Mesenchymal stem cell (in vitro differentiated cells and primary cell): ENCODE measurements at places on chromosomes 5 and 9.

- DNase-seq: no peak
These were observed 38.0 kb downstream of the CERT1 start for GRCh38 chr5:75473463-75473862.

DNA sequence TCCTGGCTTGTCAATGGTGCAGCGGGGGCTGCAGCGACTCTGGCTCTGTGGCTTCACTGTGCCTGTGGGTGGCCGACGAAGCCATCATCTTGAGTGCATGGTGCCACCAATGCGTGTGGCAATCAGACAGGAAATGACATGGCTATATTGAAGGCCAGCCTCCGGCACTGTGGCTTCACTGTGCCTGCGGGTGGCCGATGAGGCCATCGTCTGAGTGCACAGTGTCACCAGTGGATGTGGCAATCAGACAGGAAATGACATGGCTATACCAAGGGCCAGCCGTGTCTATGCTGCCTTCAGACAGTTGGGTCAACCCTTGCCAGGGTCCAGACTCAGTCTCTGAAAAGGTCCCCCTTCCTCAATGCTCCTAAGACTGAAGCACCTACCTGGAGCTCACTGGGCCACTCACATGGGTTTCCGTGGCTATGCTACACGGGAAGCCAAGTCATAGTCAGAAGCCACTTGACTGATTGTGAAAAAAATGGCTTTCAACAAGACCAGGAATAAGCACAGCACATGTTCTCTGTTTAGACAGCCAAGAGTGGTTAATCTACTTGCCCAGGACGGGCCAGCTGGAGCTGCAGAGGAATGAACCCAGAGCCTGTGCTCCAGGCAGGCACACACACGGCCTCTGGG lies 67.5 kb upstream of the S1PR3 start:
- DNase-seq: no peak

DNA sequence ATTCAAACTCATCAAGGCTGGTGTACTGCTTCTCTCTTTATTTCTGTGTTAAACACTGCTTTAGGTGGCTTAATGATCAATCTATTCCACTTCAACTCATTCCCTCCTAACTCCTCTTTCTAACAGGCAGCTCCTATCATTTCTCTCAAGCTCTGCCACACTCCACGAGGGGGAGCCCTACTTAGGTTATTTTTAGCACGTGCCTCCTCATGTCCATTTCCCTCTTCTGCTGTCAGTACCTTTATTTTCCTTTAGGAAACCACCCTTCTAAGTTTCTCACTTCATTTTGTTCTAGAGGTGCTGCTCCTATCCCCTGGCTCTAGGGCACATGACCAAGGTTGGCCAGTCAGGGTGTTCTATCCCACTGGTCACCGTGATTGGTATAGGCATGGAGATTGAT lies 6.7 kb upstream of the BRINP1 start:
- DNase-seq: peak; percentile 1

DNA sequence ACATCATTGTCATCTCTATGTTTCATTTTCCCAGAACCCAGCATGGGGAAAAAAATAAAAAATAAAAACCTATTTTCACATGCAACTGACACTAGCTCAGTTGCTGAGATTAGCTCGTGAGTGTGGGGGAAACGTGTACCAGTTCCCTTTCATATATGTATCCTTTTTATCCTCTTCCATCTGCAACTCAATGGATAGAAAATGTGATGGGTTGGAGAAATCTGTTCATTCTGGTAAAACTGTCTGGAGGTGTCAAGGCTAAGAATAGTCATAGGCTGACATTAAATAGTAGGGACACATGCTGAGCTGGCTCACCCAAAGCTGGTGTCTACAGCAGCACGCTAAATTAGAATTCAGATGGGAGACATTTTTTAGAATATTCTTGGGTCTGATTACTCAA lies 519.3 kb downstream of the ELAVL2 start:
- no peak for DNase-seq

- DNase-seq: no peak
These were observed 201.5 kb upstream of the S1PR3 start for GRCh38 chr9:88789785-88790184.

DNA sequence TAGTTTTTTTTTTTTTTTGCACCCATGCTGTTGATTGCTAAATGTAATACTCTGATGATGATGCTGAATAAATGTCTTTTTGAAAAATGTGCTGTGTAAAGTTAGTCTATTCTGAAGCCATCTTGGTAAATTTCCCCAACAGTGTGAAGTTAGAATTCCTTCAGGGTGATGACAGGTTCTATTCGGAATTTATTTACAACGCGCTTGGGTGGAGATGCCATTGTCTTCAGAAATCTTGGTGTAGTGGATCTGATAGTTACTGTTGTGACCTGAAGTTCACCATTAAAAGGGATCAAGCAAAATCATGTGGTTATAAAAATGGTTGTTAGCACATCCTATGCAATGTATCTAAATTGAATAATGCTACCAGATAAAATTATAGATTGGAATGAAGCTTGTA lies 36.3 kb upstream of the DMRT1 start:
- DNase-seq: no peak

DNA sequence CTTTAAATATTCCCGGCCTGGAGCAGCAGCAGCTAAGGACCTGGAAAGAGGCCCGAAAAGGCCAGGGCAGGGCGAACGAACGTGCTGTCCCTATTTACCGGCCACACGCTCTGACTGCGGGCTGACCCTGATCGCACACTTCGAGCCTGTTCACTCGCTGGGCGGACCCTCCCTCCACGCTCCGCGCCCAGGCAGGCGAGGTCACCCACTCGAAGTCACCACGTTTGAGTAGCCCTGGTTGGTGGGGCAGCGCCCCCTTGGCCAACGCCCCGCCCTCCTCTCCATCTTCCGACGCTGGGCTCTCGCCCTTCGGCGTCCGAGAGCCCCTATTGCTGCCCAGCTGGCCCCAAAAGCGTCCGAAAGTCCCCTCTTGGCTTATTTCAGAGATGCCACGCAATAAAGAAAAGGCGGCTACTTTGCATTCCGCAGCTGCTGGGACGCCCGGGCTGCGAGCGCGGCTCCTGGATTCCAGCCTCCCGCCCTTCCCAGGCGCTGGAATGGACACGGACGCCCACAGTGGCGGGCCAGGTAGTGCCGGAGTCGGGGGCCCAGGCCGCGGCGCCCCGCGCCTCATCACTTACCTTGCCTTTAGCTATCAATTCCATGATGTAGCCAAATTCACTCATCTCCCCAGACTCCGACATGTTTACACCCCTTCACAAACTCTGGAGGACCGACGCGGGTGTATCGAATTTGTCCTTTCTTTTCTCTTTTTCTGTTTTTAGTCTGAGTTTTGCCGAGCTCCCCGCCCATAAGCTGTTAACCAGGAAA lies 9.9 kb upstream of the TRIM36 start:
- DNase-seq: peak; percentile 24

DNA sequence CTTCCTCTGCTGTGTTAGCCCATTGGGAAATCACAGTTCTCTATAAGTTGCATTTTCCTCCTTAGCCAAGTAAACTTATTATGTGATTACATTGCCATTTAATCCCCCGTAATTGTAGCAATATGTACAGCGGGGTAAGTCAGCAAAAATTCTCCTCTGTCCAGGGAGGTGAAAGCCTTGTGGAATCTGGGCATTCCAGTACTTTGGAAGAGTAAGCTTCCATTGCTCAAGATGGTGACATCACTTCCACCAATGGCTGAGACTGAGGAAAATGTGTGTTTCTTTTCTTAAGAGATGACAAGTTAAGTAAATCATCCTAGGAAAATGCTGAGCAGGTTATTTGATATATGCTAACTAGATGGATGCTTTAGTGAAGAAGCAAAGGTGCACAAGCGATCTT lies 436.7 kb downstream of the CETN3 start:
- peak; percentile 37 for DNase-seq

DNA sequence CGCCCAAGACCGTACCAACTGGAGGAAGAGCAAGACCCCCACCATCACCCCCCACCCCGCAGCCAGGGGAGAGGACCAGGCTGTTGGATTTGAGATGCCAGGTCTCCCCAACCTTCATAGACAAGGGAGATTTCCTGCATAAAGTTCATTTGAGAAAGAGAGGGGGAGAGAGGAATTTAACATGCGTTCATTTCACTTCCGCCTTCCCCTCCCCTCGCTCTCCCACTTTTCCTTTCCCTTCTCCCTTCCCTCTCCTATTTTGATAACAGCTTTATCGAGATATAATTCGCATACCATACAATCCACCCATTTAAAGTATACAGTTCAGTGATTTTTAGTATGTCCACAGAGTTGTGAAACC lies 4.2 kb upstream of the NKX2-5 start:
- peak; percentile 39 for DNase-seq

GRCh38 chr9:125755340-125755739 lies 8.2 kb downstream of the PBX3 start:
- DNase-seq: peak; percentile 48

DNA sequence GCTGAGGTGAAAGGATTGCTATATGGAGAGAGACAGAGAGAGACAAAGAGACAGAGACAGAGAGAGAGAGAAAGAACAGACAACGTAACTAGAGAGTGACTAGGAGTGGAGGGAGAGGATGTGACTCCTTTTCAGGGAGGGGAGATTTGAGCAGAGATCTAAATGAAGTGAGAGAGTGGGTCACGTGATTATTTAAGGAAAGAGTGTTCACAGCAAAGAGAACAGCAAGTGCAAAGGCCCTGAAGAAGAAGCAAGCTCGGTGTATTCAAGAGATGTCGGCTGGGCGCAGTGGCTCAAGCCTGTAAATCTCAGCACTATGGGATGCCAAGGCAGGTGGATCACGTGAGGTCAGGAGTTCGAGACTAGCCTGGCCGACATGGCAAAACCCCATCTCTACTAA lies 40.9 kb upstream of the CTNNA1 start:
- no peak for DNase-seq

- peak; percentile 69 for DNase-seq
These were observed 19.2 kb downstream of the DOCK2 start for GRCh38 chr5:169656125-169656901.

DNA sequence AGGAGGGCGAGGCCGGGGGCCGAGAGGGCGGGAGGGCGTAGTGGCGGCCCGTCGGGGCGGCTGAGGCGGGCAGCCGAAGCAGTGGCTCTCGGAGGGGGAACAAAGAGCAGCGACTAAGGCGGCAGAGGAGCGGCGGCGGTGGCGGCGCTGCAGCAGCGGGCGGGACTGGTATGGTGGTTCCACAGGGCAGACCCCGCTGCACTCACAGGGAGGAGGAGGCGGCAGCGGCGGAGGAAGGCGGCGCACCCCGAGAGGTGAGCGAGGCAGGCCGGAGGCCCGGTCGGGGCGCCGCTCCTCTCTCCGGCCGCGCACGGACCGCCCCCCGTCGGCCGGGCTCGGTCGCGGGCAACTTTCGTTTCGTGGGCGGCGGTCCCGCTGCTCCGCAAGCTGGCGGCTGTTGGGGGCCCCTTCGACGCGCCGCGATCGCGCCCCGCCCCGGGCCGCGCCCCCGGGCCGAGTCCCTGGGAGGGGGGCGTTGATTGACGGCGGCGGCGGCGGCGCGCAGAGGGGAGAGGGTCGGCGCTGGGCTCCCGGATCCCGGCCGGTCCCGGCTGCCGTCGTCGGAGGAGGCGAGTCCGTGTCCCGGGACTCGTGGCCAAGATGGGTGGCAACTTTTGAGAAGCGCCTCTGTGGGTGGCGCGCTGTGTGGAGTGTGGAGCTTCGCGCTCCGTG lies 467 bp downstream of the CNOT6 start:
- peak; percentile 48 for DNase-seq

- no peak for DNase-seq
These were observed 21.3 kb downstream of the HTR4 start for GRCh38 chr5:148633067-148633377.

GRCh38 chr5:1799110-1799601 lies 481 bp downstream of the MRPL36 start:
- DNase-seq: peak; percentile 40

GRCh38 chr5:159732220-159732619 lies 184.1 kb upstream of the ADRA1B start:
- peak; percentile 24 for DNase-seq

- DNase-seq: no peak
These were observed 1063.5 kb upstream of the NUDT12 start for GRCh38 chr5:104626122-104626521.

DNA sequence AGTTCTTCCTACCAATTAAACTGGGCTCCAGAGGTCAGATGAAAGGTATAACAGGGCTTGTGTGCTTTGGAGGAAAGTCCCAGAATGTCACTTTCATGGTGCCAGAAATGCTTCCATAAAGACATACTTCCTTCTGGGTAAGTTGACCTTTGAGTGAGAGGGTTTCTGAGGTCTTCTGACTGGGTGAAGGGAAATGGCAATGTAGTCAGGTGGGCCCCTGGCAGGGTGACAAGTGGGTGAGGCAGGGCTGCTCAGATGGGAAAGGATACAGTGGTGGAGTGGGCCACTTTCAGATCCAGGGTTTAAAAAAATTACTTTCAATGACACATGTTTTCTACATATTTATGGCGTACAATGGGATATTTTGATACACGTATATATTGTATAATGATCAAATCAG lies 136.5 kb upstream of the PITX1 start:
- DNase-seq: no peak

- DNase-seq: no peak
These were observed 147.9 kb downstream of the MSX2 start for GRCh38 chr5:174872271-174872670.

- DNase-seq: no peak
These were observed 162.9 kb upstream of the FTMT start for GRCh38 chr5:121688781-121689180.

GRCh38 chr5:96636046-96636445 lies 26.1 kb upstream of the CAST start:
- no peak for DNase-seq

DNA sequence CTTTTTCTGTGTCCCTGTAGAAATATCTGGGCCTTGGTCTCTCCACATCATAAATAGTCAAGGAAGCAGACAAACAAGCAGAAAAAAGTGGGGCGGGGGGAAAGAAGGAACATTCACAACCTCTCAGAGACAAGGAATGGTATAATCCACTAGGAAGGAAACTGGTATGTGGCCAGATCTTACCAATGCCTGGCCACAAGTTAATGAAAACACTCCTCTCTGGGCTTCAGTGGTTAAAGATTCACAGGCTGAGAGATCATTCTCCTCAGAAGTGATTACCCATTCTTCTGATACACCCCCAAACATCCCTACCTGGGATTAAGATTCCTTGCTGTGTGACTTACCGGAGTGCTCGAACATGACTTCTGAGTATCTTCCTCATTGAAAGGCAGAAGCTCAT lies 290.6 kb downstream of the MARCHF11 start:
- DNase-seq: no peak

- DNase-seq: no peak
These were observed 1.8 kb upstream of the AMACR start for GRCh38 chr5:34009610-34010009.

DNA sequence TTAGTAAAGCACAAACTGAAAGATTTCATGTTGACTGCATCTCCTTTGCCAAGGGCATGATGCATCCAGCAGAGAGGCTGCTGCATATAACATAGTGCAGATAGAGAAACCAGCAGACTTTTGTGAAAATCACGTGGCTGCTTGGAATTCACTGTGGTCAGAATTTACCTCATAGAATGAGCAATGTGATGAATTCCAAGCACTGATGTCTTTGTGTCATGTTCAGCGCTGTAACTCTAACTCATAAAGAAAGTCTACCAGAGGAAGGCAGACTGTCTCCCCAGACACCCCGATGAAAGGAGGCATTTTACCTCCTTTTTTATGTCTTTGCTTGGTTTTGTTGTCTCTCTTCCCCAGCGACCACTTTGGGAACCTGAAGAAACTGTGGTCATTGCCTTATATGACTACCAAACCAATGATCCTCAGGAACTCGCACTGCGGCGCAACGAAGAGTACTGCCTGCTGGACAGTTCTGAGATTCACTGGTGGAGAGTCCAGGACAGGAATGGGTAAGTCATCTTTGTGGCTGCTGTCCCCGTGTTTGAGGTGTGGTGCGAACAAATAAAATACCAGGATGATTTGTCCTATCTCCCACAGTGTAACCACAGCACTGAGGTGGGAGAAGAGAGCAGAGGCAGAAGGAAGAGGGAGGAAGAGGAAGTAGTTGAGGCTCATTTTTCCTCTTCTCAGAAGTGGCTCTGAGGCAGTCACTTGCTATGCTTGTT lies 42.0 kb downstream of the ITK start:
- DNase-seq: peak; percentile 11
